ENCODE measurements at places on chromosomes 3 and 15.

GRCh38 chr15:83927704-83928391 is 273.9 kb downstream of the ADAMTSL3 start:
- no peak for DNase-seq

DNA sequence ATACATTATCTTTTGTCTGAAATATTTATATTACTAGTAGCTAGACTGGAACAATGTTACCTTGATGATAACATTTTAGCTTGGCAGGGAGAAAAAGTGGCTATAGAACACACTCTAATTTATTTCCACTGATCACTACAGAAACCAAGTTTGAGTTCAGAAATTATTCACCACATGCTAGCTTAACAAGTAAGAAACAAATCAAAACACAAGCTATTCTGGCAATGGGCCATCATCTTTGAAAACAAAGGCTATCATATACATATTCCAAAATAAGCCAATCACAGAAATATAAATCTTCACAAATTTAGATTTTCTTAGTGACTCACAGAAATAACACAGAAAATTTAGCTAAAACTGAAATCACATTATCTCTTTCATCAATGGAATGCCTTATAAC is 17.1 kb downstream of the AQR start:
- DNase-seq, result no peak

- DNase-seq, result no peak
These were observed 318.0 kb downstream of the FGF12 start for GRCh38 chr3:192409201-192409837.

DNA sequence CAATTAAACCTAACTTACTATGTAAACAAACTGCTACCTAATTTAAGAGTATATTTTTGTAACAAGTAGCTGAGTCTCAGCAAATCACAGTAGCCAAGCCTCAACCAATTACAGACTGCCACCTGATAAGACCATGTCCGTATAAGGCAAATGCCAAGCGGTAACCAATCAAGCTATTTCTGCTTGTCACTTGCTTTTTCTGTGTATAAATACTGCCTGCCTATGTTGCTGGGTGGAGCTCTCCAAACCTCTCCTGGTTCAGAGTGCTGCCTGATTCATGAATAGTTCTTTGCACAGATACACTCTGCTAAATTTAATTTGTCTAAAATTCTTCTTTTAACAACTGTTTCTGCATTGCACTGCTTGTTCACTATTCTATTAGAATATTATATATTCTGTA is 42.6 kb downstream of the ZNF148 start:
- DNase-seq, result no peak

All from fibroblast of skin of right quadriceps (primary cell).